Mesangial cell (primary cell): ENCODE measurements at places on chromosomes 16 and 17. TPM values are rescaled to one million over a fixed set of nuclear protein-coding genes. Genes with fewer than 3 reads are reported as not detected.

The HASPIN gene
- total RNA-seq: 1.5 and 17.3 TPM in 2 replicates

The TAT gene
- total RNA-seq: not detected in 2 replicates

The SOX9 gene
- 13.8 and 14.3 TPM in 2 replicates for total RNA-seq

The TP53TG3B gene
- not detected in 2 replicates for total RNA-seq

The CACNG3 gene
- total RNA-seq: not detected in 2 replicates

The MPHOSPH6 gene
- total RNA-seq: 4.2 and 19.4 TPM in 2 replicates

The C1QTNF1 gene
- 8.0 and 16.9 TPM in 2 replicates for total RNA-seq

The G6PC1 gene
- not detected in 2 replicates for total RNA-seq

The UNC119 gene
- total RNA-seq: 31.9 and 40.9 TPM in 2 replicates

The TEKT5 gene
- 0.25 TPM in 1 of 2 replicates, not detected in the other for total RNA-seq

The IL17C gene
- not detected in 2 replicates for total RNA-seq
